ENCODE measurements at places on chromosomes 11 and 22.

- DNase-seq, result no peak
Observed at GRCh38 chr11:19826606-19827005, 114.0 kb downstream of the NAV2 start.

- no peak for DNase-seq
Observed at GRCh38 chr11:8719211-8719649, 36.6 kb downstream of the RPL27A start.

GRCh38 chr11:37390576-37391083 lies 792.6 kb upstream of the RAG2 start:
- DNase-seq, result no peak

GRCh38 chr22:29713156-29713727 lies 6.6 kb upstream of the CABP7 start:
- no peak for DNase-seq

DNA sequence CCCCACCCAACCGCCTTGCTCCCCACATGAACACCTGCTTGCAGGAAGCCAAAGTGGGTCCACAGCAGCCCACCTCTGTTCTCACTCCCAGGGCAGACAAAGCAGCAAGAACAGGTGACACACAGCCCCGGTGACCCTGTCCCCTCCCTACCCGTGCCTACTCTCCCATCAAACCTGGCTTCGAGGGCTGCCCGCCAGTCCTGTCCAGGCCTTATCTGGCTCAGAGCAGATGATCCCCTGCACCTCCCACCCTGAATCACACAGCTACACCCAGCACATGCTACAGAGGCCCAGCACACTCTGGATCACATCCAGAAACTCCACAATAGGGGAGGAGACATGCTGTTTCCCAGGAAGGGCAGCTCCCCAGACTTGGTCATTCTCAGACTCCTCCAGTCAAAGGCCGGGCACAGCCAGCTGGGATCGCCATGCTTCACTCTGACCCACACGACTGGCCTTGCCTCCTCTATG lies 6.2 kb upstream of the RGL4 start:
- DNase-seq, result no peak

DNA sequence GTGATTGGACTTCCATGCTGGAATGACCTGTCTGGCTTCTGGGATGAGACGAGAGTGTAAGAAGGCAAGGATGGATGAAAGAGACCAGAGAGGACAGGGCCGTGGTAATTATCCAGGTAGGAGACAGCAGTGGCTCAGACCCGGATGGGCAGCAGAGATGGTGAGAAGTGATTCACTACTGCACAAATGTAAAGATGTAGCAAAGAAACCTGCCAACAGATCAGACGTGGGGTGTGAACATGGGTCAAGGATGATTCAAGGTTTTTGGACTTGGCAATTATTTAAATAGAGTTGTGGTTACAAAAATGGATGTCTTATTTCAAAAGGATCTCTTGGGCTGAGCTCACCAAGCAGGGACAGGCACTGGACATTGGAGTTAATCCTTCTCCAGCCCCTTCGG lies 32.7 kb downstream of the RIBC2 start:
- DNase-seq, result no peak

DNA sequence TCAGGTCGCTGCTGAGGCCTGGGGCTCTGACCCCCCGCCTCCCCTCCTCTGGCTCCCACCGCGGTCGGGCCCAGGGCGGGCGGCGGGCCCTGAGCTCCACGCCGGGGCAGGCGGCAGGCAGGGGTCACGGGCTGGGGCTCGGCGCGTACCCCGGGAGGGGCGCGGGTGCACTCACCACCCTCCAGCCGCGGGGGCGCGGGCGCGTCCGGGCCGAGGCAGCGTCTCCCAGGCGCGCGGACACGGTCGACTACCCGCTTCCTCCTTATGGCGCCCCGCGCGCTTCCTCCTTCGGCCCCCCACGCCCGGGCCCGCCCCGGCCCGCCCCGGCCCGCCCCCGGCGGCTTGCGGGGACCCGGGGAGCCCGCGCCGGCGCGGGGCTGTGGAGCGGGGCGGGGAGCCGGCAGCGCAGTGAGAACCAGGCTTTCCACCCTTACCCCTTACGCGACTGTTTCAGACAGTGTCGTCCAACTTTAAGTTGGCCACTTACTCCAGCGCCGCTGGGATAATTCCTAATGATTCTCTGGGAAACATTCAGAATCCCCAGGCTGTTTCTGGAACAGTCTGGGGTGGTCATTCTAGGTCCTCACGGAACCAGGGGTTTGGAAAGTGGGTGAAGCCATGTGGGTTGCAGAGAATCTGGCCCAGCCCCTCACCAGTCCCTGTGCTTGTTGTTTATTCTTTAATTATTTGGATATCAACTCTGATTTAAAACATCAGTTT lies at the start of gene BID:
Gene BID, minus strand, starts transcription at position 264 of the 720 bp plus-strand sequence. CDS start 24,353 bp downstream, outside the sequence.
- DNase-seq, result peak; percentile 94

DNA sequence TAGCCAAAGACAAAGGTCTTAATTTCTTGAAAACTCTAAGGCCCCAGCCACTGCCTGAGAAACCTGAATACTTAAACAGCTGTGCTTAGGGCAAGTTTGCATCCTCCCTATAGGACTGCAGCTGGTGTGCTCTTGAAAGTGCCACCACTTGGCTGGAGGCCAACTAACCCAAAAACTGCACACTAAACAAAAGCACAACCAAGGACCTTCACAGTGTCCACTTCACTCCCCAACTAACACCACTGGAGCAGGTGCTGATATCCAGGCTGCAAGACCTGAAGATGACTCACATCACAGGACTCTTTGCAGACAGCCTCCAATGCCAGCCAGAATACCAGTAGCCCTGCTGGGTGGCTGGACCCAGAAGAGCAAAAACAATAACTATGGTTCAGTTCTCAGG lies 357.7 kb upstream of the ARHGAP42 start:
- DNase-seq, result no peak

- DNase-seq, result peak; percentile 55
Observed at GRCh38 chr11:82546661-82547557, 186.8 kb downstream of the FAM181B start.

DNA sequence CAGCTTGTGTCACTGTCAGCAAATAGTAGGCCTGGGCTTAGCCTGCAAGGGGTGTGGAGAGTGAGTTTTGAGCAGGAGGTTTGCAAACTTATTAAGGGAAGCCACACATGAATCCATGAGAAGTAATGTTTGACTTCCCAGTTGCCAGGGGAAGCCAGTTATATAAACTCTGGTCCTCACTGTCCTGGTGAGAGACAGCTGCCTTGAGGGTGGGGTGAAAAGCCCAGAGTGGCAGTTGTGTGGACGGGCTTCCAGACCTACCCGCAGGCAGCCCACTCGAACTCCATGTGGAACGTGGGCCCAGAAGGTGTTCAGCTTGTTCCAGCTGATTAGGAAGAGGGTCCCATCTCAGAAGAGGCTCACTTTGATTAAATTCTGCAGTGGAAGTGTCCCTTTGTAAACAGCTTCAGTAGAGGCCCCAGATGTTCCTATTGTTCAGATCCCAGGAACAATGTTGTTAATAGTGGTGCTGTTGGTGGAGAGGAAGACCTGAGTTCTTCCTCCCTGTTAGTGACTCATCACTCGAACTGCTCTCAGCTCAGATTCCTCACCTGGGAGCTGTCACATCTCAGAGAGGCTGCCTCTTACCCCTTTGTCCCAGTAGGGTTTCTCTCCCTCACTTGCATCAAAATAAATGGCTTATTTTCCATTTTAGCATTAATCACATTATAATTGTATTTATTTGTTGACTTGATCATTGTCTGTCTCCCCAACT lies 63.4 kb downstream of the GRAMD1B start:
- no peak for DNase-seq

DNA sequence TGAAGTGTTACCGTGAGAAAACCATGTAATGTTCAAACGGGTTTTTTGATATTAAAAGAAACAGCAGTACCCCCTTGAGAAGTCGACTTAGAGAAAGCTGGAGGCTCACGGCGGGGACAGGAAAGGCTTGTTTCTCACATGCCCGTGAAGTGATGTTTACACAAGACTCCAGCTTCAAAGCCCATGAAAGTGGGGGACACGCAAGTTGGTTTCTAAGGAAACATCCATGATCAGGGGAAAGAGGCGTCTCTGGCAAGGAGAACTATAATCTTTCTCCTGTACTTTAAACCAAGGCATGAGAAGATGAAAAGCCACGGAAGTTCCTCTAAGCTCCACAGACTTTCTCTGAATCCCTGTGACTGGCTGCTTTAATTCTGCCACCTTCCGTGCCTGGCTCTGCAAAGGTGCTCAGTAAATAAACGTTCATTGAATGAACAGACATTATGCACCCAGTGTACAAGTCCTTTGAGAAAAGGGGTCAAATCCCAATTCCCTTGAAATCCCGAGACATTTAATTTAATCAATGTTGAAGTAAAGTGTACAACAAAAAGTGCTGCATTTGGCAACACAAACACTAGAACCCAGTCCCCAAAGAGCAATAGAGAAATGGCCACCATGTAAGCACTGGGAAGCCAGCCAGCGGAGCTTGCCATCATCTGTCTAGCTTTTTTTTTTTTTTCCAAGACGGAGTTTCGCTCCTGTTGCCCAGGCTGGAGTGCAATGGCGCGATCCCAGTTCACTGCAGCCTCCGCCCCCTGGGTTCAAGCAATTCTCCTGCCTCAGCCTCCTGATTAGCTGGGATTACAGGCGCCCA lies 58.7 kb downstream of the AHNAK start:
- no peak for DNase-seq

GRCh38 chr11:102117472-102118113 lies 7.3 kb downstream of the YAP1 start:
- DNase-seq, result peak; percentile 17

DNA sequence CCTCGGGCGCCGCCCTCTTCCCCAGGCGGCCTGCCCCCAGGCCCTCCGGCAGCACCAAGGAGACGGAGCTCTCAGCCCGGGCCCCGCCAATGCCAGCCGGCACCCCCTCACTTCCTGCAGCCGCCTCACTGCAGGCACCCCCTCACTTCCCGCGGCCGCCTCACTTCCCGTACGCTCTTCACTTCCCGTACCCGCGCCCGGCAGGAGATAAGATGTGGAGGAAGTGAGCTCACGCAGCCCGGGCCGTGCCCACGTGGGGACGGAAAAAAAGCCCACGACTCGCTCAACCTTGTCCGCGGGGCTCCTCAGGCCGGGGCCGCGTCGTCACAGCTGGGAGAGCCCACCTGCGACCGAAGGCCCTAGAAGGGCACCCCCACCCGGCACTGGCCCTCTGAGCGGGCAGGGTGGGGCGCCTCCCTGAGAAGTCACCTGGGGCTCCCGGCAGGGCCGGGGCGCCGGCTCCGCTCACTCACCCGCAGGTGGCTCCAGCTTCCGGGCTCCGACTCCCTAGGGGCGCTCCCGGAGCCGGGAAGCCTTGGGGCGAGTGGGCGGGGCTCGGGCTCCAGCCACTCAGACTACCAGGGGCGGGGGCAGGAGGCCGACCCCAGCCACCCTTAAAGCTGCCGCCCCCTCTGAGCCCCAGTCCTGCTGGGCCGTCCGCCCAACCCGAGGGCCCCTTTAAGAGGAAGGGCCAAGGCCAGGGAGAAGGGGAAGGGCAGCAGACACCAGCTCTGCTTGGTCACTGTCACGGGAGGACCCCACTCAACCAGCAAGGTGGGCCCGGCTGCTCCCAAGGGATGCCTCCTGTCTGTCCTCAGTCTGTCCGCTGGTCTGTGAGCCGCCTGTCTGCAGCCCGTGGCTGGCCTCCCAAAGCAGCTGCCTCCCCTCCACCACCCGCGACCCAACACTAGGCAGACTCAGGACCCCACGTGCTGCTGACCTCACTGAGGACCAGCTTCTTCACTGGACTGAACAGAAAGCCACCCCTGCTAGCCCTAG lies 31.4 kb downstream of the PISD start:
- DNase-seq, result peak; percentile 94

- DNase-seq, result peak; percentile 90
Observed at GRCh38 chr11:86743223-86744118, 56.9 kb upstream of the PRSS23 start.

DNA sequence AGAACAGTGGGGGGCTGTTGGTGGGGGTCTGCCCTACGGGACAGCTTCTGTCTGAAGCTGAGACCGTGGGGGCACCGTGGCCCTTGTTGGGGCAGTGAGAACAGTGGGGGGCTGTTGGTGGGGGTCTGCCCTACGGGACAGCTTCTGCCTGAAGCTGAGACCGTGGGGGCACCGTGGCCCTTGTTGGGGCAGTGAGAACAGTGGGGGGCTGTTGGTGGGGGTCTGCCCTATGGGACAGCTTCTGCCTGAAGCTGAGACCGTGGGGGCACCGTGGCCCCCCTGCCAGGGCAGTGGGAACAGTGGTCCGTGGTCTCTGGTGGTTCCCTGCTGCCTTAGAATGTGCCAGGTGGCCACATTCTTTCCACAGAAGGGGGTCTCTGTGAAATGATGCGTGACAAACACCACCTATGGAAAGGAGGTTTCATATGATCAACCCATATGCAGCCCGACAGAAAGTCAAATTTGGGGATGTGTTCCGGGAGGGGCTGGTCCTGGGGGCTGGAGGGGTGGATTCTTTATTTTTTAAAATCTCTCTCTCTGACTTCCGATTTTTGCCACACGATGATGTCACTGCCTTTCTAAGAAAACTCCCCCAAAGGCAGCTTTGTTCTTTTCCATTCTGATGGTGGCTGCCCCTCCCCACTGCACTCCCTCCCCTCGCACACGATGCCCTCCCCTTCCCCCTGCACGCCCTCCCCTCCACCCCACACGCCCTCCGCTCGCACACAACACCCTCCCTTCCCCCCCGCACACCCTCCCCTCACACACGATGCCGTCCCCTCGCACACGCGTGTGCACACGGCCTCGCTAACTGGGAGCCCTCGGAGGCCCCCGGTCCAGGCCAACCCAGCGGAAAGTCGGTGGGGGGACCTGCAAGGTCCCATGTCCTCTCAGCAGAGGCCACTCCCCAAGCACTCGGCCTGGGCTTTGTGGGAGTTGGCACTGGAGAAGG lies 1186.5 kb downstream of the BRD1 start:
- DNase-seq, result no peak

GRCh38 chr22:27022896-27023361 lies 365.5 kb downstream of the MIAT start:
- DNase-seq, result no peak

GRCh38 chr11:36086366-36086765 lies 142.5 kb downstream of the LDLRAD3 start:
- DNase-seq, result no peak

GRCh38 chr11:30317030-30317429 lies 5.9 kb upstream of the ARL14EP start:
- no peak for DNase-seq

GRCh38 chr11:96257972-96258934 lies 84.7 kb downstream of the MAML2 start:
- no peak for DNase-seq

DNA sequence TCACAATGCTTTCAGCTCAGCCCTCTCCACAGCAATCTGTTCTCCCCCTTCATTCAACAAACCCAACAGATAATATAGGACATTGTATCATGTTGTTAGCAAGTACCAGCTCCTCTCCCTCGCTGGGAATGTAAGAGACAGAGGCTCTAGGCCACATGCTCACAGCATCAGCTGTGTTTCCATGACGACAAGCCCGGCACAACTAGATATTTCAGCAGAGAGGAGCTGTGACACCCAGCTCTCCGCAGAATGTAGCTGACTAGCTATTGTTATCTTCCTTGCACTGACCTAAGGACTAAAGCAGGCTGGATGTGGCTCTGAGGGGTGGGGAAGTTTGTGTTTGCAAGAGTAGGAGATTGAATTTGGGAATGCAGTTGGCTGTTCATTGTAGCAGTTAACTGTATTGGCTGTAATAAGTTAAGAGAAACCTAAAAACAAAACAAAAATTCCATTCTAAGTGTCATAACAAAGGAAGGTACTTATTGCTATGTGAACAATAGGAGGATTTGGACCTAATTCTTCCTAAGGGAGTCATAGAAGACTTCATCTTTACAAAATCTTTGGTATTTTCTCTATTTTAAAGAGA lies 28.0 kb upstream of the RRAS2 start:
- DNase-seq, result no peak
